ENCODE measurements at places on chromosomes 1 and 21. TPM values are rescaled to one million over a fixed set of nuclear protein-coding genes. Genes with fewer than 3 reads are reported as not detected.

DNA sequence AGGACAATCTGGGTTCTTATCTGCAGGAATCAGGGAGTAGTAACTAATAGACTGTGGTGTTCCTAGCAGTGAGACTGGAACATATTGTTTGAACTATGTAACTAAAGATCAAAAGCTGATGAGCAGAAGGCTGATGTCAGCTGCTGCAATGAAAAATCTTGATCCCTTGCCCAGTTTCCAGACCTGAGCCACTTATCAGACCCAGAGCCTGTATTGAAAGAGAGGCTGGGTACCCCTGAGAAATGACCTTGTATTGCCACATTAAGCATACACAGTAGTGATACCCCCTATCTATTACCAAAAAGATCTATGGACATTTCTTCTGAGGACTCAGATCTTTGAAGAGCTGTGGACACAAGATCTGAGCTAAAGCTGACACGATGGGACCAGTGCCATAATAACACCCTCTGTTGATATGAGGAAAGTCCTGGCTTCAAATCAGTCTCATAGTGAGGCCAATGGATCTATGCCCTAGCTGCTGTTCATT lies 178.0 kb upstream of the GALNT2 start:
- DNase-seq = no peak

DNA sequence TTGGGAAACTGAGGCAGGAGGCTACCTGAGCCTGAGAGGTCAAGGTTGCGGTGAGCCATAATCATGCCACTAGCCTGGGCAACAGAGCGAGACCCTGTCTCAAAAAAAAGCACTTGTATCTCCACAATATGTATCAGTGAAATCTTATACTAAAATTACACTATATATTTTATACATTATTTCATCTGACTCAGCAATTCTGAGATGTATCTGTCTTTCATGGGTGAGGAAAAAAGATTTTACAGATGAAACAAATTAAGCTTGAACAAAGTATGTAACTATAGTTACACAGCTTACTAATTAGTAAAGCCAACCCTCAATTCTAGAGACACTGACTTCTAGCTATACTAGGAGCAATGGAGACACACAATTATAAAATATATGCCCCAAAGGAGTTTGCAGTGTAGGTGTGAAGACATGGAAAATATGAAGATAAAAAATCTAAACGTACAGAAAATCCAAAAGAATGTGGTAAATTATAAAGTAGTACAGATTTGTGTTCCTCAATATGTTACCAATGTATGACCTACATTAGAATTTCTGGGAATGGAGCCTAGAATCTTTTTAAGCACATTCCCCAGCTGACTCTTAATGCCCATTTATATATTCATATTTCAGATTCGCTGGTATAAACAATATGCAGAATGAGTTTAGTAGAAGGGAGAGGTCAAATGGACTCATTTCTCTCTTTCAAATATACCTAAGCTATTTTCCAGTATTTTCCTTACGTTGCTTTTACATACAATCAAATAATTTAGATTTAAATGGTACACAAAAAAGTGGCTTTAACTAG lies 14.6 kb downstream of the GTF2B start:
- no peak for DNase-seq

GRCh38 chr1:182614796-182615454 lies 10.7 kb upstream of the RGS16 start:
- peak; percentile 45 for DNase-seq

POU3F1 gene
- total RNA-seq = 0.08 TPM

GRCh38 chr1:91821126-91821868 lies 64.7 kb downstream of the TGFBR3 start:
- no peak for DNase-seq

DNA sequence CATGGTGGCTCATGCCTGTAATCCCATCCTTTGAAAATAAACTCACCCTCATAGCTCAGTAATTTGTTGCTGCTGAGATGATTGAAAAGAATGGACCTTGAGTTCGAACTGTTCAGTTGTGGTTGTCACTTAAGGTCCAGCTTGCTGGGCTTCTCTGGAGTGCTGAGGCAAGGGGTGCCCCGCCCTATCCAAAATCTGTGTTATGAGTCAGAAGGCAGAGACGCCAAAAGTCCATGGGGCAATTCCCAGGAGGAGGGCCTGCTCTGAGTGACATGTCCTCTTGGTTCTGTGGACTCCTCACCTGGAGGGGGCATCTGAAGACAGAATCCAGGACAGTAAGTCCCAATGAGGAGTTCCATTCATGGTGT lies 64.8 kb downstream of the MYOM3 start:
- no peak for DNase-seq

DNA sequence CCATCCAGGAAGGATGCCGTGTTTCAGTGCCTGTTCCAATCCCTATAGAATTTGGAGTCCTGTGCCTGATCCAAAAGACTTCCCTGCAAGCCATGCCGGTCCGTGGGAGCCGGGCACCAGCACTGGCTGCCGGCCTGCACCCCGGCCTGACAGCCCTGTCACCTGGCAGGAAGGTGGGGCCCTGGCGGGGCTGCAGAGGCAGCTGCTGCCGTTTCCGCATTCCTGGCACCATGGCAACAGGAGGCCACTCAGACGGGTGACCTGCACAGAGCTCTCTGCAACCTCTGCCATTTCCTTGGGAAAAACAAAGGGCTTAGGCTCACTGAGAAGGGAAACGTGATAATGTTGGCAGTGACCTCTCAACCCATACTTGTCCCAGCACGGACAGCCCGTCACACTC lies 63.2 kb upstream of the TMEM51 start:
- peak; percentile 95 for DNase-seq

- no peak for DNase-seq
These were observed 239.0 kb downstream of the USH2A start for GRCh38 chr1:216184126-216184680.

SRRM1 gene
- total RNA-seq = 71.3 TPM

DNA sequence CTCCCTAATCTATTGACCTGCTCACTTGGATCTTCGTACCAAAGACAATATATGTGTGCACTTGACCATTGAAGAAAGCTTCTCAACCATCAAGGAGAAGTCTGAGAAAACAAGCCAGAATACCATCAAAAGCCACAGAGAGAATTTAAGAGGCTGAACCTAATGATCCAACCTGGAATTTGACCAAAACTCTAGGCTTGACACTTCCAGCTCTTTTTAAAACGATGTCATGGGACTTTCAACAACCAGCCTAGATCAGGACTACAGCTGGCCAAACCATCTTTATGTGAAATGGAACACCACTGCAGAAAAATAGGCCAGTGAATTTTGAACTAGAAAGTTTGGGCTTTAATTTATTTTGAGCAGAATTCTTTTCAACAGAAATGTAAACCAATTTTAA lies 444.4 kb downstream of the LTN1 start:
- no peak for DNase-seq

TMEM52 gene
- 98.9 TPM for total RNA-seq

DNA sequence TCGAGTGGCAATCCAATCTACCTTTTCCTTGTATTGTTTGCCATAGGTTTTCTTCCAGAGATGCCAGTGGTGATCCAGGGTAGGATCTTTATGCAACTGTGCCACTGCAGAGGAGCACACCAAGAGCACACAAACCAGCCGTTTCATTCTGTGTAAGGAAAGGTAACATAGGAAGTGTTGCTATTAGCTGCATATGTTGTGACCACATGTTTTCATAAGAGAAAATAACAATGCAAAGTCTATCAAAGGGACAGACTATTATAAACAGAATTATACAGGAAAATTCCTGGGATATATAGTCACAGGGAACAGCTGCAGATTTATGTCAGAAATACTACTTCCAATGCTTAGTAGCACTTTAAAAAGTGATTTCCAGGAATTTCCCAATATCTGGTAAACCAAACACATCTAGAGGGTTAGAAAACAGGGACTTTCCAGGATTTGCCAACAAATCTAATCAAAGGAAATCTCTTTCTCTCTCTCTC lies 919 bp downstream of the CTSS start:
- no peak for DNase-seq

DNA sequence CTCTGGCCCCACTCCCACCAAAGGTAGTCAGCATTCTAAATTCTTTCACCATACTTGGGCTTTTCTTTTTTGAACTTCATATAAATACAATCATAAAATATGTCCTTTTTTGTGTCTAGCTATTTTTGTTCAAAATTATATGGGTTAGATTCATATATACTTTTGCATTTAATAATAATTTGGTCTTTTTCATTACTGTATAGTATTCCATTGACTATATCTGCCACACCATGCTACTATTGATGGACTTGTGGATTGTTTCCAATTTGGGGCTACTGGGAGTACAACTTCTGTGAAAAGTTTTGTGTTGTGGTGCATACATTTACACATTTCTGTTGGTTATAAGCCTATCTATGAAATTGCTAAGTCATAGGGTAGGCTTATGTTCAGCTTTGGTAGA lies 85.7 kb downstream of the GLUL start:
- no peak for DNase-seq

DNA sequence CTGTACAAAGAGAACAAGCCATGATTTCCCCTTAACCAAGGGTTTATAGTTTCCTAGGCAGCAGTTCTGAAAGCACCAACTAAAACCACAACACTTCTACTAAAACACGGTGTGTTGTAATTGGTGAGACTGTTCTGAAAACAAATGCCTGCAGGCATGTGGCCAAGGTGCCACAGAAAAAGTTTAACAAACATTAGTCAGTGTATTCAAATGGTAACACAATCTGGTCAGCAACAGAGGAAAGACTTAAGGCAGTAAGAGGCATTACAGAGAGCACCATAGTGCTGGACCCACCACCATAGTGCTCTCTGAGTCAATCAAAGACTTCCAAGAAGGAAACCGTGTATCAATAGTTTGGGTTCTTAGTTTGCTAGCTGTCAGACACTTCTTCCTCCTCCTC lies 16.7 kb downstream of the SNIP1 start:
- DNase-seq = no peak

KRTAP7-1 gene
- not detected for total RNA-seq

B3GALT2 gene
- total RNA-seq = 0.20 TPM

KRTAP19-1 gene
- not detected for total RNA-seq

CD1C gene
- not detected for total RNA-seq
